SK-N-DZ (cell line): ENCODE measurements at places on chromosomes 4 and X.

- DNase-seq = no peak
Observed at GRCh38 chr4:137181293-137181899, 350.9 kb downstream of the PCDH18 start.

- DNase-seq = no peak
Observed at GRCh38 chr4:112119353-112119783, 25.9 kb upstream of the FAM241A start.

DNA sequence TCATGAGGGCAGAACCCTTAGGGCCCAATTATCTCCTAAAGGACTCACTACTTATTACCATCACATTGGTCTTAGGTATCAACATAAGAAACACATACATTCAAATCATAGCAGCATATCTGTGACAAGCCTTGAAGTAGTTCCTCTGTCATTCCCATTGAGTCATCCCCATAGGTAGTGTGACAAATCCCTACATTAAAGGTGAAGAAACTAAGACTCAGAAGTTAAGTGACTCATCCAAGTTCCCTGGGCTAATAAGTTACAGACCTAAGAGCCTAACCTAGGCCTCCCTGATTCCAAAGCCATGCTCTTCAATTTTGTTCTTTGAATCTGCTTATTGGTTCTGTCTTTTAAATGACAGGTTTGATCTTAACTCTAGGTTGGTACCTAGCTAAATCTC is 58.2 kb downstream of the CD38 start:
- no peak for DNase-seq

DNA sequence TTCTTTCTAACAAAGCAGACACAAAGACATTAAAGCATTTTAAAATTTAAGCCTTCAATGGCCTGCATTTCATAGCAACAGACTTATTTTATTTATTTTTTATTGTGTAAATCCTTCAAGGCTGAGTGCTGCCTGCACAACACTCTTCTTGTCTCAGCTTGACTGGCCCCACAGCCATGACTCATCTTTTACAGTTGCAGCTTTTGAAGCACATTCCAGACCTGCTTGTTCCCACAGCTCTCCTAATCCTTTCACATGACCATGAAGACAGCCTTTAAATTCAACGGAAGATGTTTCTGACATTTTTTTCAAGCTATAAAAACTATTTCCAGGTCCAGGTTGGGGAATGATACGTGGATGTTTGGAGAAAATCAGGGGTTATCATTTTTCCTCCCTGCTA is 276.9 kb upstream of the TACR3 start:
- no peak for DNase-seq

DNA sequence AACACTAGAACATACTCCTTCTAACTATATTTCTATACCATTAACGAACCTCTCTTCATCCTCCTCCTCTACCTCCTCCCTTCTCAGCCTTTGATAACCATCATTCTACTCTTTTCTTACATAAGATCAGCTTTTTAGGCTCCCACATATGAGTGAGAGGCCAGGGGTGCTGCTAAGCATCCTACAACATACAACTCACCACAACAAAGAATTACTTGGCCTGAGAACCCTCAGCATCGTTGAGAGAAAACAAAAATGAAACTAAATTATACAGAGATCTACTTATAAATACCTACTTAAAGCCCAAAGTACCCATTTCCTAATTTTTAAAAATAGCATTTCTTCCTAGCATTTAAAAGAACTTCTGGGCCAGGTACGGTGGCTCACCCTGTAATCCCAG is 77.7 kb downstream of the CC2D2A start:
- no peak for DNase-seq
